Right ventricle myocardium inferior (tissue), 1 donor: ENCODE measurements at places on chromosomes 1 and 21.

DNA sequence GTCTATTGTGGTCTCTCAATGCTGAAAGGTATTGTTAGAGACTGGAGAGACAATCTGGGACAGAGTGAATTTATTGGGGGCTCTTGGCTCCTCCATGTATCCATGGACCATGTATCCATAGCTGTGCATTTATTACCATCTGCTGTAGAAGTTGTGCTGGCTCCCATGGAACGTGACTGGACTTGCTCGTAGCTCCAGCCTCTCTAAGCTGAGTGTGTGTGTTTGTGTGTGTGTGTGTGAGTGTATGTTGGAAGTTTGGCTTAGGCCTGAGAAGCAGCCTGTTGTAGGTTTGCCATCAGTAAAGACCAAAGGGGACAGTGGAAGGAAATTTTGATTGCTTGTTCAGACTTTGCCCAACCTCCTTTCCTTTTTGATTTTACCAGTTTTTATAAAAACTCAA lies 105.7 kb upstream of the USP24 start:
- DNase-seq: no peak

GRCh38 chr1:18668046-18668445 lies 37.4 kb downstream of the PAX7 start:
- DNase-seq: no peak

DNA sequence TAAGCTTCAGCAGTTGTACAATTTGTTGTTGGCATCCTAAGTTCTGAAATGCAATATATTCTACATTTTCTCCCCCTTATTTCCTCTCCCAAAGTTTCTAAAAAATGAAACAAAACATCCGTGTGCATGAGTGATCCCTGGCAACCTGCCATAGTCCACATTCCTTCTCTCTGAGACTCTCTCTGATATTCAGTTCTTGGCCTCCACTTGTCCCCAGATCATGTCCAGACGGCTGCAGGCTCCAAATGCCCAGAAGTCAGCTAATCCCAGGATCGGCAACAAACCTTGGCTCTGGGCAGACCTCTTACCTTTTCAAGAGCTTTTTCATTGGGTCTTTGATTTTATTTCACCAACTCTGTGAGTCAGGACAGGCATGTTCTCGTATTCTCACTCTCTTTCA lies 187.8 kb downstream of the ETS2 start:
- DNase-seq: no peak

- DNase-seq: no peak
Measured at GRCh38 chr1:22129501-22130117, 13.3 kb downstream of the WNT4 start.

DNA sequence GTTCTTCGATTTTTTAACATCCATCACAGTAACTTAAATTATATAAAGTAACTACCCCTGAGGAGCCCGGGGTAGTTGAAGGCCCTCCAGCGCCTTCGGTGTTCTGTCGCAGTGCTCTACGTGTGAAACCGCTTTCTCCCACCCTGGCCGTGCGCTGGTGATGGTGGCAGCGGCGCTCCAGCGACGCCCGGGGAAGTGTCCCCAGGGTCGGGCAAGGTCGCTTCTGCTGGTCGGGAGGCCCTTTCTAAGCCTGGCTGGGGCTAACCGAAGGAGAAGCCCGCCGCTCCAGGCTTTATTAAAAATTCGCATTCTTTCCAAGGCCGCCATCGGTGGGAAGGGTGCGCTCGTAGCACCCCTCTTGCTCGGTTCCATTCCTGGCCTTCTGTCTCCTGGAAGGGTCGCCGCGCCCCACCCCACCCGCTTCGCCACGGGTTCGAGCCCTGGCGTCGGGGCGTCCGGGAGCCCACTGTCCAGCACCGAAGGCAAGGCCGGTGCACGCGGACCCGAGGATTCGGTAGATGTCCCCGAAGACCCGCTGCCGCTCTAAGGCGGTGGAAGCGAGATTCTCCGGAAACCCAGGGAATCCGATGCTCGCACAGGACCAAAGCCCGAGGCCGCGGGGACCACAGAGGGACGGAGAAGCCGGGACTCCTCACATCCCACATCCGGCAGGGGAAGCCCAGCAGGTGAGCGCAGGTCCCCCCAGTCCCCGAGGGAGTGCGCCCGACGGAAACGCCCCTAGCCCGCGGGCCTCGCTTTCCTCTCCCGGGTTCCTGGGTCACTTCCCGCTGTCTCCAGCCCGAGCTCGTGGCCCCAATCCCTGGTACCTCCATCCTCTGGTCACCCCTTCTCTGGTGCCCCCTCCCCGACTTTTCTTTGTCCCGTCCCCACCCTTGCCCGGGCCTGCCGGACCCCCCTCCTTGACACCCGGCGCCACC lies 685 bp upstream of the RIPPLY3 start:
- no peak for DNase-seq

DNA sequence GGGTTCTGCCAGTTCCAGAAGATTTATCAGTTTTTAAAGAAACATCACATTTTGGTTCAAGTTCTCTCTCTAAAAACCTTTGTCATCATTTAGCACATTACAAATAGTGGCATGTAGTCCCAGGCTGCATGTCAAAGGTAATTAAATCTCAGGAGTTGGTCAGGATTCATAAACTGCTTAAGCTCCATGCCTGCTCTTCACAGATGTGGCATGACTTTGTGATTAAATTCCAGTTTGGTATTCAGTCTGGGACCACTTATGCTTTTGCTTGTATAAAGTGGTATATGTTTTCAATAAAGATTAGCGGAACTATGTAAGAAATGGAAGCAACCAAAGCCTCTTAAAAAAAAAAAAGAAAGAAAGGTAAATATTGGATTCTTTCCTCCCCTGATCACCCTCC lies 408.0 kb downstream of the DISC1 start:
- DNase-seq: no peak

- DNase-seq: no peak
Measured at GRCh38 chr1:150126811-150127210, 22.9 kb upstream of the PLEKHO1 start.

DNA sequence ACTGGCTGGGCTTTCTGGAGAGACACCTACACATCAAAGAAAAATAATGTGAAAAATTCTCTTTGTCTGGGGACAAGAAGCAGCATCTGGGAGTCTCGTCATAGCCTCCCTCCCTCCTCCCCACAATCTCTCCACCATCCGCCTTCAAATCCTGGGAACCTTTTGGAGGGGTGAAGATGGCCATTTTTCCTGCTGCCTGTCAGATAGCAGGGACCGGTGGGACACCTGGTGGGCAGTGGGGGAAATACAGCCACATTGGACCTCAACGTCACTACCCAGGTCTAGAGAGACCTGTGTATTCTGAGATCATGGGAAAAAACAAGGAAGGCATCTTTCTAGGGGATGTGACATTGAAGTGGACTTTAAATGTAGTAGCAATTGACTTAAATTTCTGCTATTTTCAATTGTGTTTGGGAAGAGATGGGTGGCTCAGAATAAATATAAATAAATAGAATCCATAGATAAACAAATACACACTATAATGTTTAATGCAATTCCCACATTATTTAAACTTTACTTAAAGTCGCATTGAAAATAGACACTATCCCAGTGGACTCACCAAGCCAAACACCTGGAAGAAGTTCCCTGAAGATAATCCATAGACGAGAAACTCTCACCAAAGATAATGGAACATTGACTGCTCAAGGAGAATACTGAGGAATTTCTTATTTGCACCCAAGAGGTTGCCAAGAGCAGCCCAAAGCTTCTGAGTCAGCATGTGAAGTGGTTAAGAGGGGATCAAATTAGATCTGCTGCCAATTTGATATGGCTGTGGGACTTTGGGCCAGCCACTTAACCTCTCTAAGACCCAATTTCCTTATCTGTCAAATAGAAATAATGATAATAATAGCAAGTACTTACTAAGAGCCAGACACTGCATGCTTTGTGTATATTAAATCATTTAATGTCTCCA lies 147.6 kb upstream of the CAMK1G start:
- no peak for DNase-seq

DNA sequence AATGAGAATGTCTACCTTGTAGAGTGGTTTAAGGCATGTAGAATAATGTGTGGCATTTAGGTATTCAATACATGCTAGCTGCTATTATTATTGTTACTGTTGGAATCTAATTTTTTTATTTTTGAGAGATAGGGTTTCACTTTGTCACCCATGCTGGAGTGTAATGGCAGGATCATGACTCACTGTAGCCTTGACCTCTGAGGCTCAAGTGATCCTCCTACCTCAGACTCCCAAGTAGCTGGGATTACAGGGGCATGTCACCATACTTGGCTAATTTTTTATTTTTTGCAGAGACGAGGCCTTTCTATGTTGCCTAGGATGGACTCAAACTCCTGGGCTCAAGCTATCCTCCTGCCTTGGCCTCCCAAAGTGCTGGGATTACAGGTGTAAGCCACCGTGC lies 61.9 kb downstream of the EPB41 start:
- DNase-seq: no peak

DNA sequence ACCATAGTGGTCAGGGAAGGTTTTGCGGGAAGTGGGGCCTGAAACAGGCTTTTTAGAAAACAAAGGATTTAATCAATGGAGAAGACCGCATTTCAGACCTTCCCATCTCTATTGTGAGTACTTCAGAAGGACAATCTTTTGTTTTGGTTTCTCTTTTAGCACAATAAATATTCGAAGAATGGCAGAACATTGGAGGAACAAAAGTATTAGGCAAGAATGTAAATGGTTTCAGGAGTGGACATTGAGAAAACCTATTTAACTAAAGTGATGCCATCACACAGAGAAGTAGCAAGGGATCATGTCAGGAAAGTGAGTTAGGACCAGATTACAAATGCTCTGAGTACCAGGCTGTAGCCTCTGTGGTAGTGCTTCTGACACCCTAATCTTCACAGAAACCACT lies 26.8 kb upstream of the UBE2U start:
- no peak for DNase-seq

DNA sequence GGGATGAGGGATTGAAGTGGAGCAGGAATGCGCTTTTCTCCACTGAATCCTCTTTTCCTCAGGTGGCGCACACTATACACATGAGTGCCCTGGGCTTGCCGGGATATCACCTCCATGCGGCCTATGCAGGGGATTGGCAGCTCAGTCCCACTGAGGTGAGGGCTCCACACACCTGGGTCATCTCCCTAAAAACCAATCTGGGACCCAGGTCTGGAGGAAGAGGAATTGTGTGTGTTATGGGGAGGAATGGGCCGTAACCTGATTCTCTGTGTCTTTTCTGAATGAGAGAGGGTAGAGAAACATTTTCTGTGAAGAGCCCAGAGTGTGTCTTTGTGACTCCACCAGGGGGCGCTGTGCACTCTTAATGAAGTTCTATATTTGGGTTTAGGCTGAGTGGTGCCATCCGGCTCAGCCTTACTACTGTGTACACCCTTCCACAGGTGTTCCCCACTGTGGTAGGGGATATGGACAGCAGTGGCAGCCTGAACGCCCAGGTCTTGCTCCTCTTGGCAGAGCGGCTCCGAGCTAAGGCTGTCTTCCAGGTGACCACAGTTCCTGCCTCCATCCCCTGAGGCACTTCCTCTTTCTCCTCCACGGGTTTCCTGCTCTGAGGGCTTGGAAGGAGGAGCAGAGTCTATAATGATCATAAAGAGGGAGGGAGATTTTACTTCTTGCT lies 1.5 kb downstream of the TOMM40L start:
- peak; percentile 85 for DNase-seq

GRCh38 chr21:42666925-42667324 lies 13.5 kb downstream of the PDE9A start:
- no peak for DNase-seq

GRCh38 chr1:157798211-157798610 lies 21.3 kb upstream of the FCRL2 start:
- no peak for DNase-seq

- peak; percentile 51 for DNase-seq
Measured at GRCh38 chr1:182752077-182752988, 37.2 kb upstream of the NPL start.

DNA sequence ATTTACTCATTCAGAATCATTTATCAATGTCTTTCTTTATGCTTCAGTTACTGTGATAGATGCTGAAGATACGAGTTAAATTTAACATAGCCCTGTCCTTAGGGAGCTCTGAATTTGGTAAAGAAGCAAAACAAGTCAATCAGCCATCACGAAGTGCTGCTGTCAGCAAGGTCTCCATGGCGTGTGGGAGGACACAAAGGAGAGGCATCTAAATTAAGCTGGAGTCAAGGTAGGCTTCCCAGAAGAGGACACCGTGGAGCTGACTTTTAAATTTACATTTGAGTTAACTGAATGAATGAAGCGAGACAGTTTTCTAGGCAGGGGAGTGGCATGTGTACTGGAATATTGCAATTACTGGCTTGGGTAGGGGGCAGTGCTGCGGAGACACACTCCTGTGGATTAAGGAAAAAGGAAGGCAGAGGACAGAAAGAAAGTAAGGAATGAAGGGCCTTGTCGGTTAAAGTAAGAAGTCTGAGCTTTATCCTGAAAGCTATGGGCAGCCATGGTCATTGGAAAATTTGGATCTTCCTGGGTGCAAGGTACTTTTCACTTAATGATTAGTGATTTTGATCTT lies 41.3 kb upstream of the C1orf87 start:
- no peak for DNase-seq

DNA sequence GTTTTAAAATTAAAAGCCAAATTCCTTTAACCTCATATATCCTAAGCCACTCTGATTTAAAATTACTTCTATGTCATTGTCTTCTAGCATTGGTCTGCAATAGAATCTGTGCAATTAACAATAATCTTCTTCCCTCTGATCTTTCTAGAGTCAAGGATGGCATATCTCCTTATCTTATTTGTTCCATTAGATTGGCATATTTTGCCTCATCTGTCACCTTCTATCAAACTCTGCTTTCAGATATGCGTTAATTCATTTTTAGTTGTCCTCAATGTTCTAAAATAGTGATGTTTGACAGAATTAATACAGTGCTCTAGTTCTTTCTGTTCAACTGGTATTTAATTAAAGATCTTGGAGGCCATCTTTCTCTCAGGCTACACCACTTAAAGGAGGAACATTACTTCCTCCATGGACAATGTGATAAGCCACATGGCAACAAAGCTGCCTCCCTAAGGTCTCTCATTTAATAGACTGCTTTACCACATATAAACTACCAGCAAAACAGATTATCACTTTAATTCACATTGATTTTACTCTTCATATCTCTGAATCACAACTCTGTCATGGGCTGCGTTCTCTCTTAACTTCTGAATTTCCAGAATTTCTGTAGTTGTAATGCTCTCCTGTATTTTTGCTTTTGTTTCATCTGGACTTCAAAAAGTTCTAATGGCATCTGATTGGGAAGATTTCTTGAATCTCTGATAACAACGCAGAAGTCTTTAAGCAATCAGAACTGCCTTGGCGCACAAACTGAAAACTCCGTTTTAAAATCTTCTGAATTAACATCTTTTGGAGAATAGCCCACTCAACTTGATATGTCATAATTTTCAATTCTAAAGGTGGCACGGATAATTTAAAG lies 2.8 kb downstream of the NRIP1 start:
- no peak for DNase-seq

- DNase-seq: no peak
Measured at GRCh38 chr1:197526736-197527371, 248.4 kb downstream of the DENND1B start.

DNA sequence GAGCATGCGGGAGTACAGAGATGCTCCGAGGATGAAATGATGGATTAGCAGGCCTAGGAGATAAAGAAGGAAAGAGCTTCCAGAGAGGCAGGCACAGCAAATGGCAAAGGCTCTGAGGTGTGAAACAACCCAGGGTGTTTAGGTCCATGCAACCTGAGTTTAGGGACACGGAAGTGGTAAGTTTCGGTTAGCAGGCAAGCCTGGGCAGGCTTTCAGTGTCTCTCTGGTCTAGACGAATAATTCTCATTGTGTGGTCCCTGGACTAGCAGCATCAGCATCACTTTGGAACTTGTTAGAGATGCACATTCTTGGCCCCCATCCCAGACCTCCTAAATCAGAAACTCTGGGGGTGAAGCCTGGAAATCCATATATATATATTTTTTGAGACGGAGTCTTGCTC lies 18.6 kb downstream of the NKAIN1 start:
- DNase-seq: no peak

GRCh38 chr1:235054466-235054865 lies 74.2 kb downstream of the TOMM20 start:
- DNase-seq: no peak

GRCh38 chr21:45153358-45154318 lies 79.3 kb downstream of the ADARB1 start:
- no peak for DNase-seq
